Activated CD8-positive, alpha-beta T cell treated with anti-CD3 and anti-CD28 coated beads, Interleukin-2, amount 10 ng/mL, durations not matched to agents 7 days and 5 days (primary cell): ENCODE measurements at places on chromosomes 16 and 17. TPM values are rescaled to one million over a fixed set of nuclear protein-coding genes. Genes with fewer than 3 reads are reported as not detected.

GRCh38 chr16:13944816-13945215 is 24.9 kb downstream of the ERCC4 start:
- DNase-seq, result no peak

GRCh38 chr16:684071-684794 is at the start of gene JMJD8:
Gene JMJD8 (minus strand): TSS chr16:684334. CDS start chr16:684319, 15 bp downstream.
- peak; percentile 97 for DNase-seq

- no peak for DNase-seq
Measured at GRCh38 chr16:57985204-57986181, 14.6 kb upstream of the CNGB1 start.

- no peak for DNase-seq
Measured at GRCh38 chr17:9768381-9768934, 22.9 kb downstream of the DHRS7C start.

DNA sequence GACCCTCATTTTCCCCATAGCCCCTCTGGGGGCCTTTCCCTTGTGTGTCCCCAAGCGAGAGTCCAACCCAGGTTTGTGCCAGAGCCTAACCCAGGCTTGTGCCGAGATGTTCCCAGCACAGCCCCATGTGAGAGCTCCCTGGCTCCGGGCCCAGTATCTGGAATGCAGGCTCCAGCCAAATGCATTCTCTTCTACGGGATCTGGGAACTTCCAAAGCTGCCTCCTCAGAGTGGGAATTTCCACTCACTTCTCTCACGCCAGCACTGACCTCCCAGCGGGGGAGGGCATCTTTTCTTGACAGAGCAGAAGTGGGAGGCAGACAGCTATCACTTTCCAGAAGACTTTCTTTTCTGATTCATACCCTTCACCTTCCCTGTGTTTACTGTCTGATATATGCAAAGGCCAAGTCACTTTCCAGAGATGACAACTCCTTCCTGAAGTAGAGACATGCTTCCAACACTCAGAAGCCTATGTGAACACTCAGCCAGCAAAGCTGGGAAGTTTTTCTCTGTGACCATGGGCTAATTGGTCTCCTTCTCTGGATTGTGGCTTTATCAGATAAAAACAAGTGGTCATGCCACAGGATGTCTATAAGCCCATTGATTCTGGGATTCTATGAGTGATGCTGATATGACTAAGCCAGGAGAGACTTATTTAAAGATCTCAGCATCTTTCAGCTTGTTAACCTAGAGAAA is 2.5 kb upstream of the CCL2 start:
- no peak for DNase-seq

- peak; percentile 57 for DNase-seq
Measured at GRCh38 chr16:70253291-70254106, 1.8 kb upstream of the EXOSC6 start.

- DNase-seq, result no peak
Measured at GRCh38 chr17:82440991-82441627, 9.4 kb downstream of the CYBC1 start.

- no peak for DNase-seq
Measured at GRCh38 chr17:44496815-44497214, 6.4 kb downstream of the GPATCH8 start.

DNA sequence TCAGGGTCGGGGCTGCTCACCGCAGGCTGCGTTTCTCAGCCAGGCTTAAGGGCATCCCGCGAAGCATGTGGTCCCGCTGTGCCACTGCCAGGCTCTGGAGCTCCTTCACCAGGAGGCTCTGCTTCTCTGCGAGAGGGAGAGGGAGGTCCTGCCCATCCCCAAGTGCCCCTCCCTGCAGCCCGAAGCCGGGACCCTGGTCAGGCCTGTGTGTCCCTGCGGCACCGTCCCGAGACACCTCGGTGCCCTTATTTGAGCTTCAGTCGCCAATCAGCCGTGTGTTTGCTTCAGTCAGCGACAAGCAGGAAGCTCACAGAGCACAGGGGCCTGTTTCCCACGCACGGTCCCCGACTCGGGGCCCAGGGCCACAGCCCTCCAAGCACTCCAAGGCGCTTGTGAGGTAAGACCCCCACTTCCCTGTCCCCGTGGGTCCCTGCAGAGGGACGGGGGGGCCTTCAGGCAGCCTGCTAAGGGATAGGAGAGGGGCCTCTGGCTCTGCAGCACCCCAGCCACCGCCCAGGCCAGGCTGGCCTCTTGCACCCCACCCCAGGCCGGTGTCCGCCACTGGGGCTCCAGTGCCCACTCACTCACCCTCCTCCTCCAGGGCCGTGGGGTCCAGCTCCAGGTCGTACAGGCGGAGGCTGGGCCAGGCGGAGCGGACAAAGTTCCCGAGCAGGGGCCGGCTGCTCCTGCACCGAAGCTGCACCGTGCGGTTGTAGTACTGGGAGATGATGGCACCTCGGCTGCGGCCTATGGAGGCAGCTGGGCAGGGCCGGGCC is 3.2 kb downstream of the TMC6 start:
- DNase-seq, result peak; percentile 63

GRCh38 chr16:68892898-68893297 is 49.6 kb downstream of the TANGO6 start:
- no peak for DNase-seq

Gene ALG1
- 25.8 TPM for total RNA-seq

Gene HSPB9
- total RNA-seq, result 0.29 TPM

Gene HCRT
- not detected for total RNA-seq

Gene KIAA0513
- total RNA-seq, result 9.1 TPM

Gene ATP1B2
- total RNA-seq, result not detected

Gene OTOA
- not detected for total RNA-seq
